ENCODE measurements at places on chromosomes 3 and 15.

DNA sequence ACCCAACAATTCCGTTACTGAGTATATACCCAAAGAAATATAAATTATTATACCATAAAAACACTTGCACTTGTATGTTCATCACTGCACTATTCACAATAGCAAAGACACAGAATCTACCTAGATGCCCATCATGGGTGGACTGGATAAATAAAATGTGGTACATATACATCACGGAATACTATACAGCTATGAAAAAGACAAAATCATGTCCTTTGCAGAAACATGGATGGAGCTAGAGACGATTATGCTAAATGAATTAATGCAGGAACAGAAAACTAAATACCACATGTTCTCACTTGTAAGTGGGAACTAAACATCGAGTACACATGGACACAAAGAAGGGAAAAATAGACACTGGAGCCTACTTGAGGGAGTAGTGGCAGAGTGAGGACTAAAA, 185.3 kb downstream of the PYDC2 start:
- DNase-seq, result no peak

DNA sequence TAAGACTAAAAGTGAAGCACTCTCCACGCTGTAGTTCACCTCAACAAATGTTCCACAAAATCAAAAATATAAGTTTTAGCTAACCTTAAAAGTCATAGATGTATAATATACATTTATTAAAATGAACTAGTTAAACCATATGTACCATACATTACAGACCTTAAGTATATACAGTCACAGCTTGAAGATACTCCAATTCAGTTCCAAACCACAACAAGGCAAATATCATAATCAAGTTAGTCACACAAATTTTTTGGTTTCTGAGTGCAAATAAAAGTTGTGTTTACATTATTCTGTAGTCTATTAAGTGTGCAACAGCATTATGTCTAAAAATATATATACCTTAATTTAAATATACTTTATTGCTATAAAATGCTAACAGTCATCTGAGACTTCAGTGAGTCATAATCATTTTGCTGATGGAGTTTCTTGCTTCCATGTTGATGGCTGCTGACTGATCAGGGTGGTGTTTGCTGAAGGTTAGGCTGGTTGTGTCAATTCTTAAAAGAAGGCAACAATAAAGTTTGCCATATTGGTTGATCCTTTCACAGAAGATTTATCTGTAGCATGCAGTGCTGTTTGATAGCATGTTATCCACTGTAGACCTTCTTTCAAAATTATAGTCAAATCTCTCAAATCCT, 736.7 kb downstream of the NSUN3 start:
- DNase-seq, result no peak

GRCh38 chr3:4956738-4957137, 22.5 kb upstream of the BHLHE40 start:
- DNase-seq, result no peak

- peak; percentile 6 for DNase-seq
These were observed 171.8 kb downstream of the FEZF2 start for GRCh38 chr3:62201438-62202035.

- DNase-seq, result peak; percentile 95
These were observed at the start of gene ATP13A3 for GRCh38 chr3:194486540-194487288. Gene ATP13A3 (minus strand): TSS chr3:194487002. CDS start chr3:194462190, 24,812 bp downstream.

- DNase-seq, result no peak
These were observed 17.1 kb downstream of the VIPR1 start for GRCh38 chr3:42519568-42519962.

GRCh38 chr3:55235416-55235815, 251.7 kb downstream of the WNT5A start:
- no peak for DNase-seq

DNA sequence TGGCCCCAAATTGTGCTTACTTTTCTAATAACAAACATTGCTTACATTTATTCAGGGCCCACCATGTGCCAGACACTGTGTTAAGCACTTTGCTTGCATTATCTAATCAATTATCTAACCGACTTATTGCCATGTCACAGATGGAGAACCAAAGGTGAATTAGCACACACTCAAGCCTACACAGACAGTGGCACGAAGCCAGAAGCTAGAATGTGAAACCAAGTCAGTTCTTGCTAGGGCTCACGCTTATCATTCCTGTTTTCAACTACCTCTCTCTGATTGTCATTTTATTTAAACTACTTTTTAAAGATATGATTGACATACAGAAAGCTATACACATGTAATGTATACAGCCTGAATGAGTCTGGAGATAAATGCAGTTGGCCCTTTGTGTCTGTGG, 215.7 kb upstream of the CFAP20DC start:
- no peak for DNase-seq

- no peak for DNase-seq
These were observed 335.8 kb upstream of the THRB start for GRCh38 chr3:24830230-24831152.

DNA sequence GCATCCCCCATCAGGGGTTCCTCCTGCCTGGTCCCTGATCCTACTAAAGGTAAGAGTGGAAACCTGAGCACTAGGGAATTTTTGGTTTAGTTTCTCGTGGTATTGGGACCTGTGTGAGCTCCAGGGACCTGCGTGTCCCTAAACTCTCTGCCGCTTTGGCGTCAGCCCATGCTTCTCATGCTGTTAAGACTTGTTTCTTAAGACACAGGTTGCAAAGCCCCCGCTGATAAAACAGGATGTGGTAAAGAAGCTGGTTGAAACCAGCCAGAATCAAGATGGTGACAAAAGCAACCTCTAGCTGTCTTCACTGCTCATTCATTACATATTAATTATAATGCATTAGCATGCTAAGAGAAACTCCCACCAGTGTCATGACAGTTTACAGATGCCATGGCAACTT, 64.6 kb downstream of the LYZL4 start:
- no peak for DNase-seq

GRCh38 chr3:120495809-120496208, 45.0 kb upstream of the FSTL1 start:
- no peak for DNase-seq

DNA sequence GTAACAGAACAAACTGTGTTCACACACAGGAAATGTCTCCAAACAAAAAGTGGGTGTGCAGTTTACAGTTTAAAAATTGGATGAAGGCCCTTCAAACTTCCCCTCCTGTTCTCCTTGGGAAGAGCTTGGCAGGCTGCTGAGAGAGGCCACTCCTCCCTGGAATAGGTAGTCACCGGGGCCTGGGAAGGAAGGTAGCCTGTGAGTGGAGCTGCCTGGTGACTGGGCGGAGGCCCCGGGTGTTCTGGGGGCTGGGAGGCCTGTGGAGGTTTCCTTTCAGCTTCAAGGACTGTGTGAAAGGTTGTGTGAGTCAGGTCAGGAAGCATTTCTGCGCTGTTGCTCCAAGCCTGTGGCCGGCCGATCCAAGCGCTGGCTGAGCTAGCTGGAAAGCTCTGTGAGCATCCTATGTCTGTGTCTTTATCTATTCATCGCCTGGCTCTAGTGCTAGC, 14.1 kb downstream of the SLCO3A1 start:
- DNase-seq, result no peak

DNA sequence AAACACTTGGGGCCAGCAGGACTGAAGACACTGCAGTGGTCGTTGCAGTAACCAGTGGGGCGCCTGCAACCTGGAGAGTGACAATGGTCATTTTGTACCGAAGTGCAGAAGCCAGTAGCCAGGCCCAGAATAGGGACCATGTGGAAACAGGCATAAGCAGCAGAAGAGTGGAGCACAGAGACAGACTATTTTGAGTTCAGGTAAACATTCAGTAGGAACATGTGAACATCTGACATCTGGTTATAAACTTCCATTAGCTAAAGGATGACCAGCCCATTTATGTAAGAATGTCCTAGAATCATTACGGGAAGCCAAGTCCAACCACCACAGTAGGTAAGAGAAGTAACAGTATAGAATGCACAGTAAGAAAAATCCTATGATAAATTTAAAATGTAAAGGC, 32.4 kb upstream of the TKT start:
- no peak for DNase-seq

DNA sequence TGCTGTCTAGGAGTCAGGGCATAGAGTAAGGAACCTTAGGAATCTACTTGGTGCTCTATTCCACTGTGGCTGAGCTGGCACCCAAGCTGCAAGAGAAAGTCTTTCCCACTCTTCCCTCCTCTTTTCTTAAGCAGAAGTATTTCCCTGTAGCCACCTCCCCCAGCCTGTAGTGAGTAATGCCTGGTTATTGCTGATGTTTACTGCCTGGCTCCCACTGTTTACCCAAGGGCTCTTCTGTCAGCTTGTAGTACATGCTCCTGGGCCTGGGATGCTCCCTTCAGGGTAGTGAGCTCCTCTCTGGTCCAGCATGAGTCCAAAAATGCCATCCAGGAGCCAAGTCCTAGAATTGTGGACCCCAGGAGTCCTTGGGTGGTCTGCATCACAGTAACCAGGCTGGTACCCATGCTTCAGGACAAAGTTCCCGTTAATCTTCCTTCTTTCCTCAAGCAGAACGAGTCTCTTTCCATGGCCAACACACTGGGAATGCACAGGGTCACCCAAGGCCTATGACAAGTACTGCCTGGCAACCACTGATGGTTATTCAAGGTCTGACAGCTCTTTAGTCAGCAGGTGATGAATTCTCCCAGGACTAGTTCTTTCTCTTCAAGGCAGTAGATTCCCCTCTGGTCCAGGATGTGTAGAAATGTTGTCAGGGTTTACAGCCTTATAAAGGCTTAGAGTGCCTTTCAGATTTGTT, 17.6 kb downstream of the GALK2 start:
- DNase-seq, result no peak

DNA sequence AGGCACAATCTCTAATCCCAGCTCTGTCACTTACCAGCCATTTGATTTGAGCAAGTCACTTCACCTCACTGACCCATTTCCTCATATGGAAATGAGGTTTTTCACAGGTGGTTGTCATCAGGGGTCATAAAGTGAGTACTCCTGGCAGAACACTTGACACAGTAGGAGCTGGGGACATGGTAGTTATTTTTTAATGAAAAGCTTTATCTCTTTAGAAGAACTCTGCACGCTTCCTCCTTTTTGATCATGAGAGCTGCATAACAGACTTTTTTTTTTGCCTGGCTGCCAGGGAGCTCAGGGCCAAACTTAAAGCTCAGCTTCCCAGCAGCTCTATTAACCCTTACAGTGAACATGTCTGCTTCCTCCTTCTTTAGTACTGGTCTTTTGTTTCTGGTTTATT, 8.4 kb downstream of the VWA5B2 start:
- DNase-seq, result no peak

- DNase-seq, result no peak
These were observed 8.2 kb downstream of the TRNT1 start for GRCh38 chr3:3134750-3135448.

- DNase-seq, result no peak
These were observed 46.8 kb downstream of the CMTM6 start for GRCh38 chr3:32455609-32456428.

DNA sequence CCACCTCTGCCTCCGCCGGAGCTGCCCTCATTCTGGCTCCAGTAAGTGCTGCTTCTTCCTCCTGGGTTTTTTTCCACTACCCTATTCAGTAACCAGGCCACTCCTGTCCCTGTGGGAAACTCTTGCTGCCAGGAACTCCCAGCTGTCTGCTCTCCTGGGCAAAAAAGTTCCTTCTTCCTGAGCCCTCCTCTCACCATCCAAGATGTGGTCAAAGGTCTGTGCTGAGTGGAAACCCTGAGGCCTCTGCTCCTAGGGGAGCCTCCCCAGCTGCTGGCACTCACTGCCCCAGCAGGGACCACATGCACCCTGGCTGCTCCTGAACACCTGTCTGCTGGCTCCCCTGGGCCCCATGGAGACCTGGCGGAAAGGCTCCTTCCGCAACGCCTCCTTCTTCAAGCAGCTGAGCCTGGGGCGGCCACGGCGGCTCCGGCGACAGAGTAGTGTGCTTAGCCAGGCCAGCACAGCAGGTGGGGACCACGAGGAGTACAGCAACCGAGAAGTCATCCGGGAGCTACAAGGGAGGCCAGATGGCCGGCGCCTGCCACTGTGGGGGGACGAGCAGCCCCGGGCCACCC, 454 bp downstream of the C15orf62 start:
- peak; percentile 18 for DNase-seq

DNA sequence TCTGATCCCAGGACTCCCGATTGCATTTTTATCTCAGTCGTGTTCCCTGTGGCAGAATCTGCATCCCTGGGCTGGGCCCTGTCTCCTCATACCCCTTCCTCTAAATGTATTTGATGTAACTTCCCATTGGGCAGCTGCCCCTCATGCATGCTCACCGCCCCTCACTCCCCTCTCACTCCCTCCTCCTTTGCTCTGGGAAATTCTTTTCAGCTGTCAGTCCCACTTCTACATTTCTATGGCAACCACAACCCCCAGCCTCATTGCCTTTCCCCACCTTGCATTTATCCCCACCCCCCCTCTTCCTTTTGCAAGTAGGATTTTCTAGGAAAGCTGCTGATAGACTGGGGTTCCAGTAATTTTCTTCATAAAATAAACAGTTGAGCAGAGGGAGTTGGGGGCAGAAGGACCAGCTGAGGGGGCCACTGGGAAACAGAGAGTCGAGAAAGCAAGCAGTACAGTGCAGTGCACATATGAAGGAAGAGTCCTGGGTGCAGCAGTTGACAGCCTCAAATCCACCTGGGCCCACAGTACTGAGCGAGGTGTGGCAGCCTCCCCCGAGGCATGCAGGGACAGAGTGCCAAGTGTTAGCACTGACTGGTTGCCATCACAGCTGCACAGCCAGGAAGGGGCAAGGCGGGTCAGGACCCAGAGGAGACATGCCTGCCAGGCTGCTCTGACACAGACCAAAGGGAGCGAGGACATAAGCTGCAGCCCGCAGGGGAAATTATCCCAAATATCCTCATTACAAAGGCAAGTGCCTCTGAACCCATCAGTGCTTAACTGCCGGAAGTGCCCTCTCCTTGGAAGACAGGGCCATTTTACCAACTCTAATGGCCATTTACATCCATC, 476.3 kb downstream of the EPHB1 start:
- DNase-seq, result peak; percentile 64

- no peak for DNase-seq
These were observed 143.6 kb downstream of the CD47 start for GRCh38 chr3:107947203-107947602.

- no peak for DNase-seq
These were observed 12.4 kb downstream of the OTOL1 start for GRCh38 chr3:161508852-161509477.

GRCh38 chr15:69951898-69952555, 145.7 kb downstream of the TLE3 start:
- DNase-seq, result no peak

DNA sequence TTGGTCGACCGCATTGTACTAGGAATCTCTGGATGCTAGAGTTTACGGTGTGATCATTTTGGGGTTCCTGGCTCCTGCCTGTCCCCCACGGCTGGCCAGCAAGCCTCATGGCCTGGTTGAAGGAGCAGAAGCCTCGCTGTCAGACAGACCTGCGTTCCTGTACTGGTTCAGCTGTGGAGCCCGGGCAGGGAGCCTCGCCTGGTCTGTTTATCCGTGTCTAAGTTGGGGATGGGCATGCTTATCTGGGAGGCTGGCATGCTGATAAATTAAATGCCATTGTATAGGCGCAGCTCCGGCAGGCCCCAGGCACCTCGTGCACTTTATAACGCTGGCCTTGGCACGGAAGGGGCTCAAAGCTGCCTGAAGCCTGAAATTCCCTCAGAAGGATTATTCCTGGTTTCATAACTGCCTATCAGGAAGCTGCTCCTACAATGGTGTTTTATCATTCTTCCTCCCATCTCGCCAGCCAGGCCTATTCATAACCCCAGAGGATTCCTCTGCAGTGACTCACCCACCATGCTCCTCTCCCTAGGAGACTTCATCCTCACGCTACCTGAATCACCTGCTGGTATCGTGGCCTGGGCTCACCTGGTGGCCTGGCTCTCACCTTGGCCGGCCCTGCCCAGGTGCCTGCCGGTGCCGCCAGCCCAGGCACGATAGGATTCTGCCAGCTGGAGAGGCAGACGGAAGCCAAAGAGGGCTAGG, 110.9 kb downstream of the ASB7 start:
- no peak for DNase-seq

- peak; percentile 28 for DNase-seq
These were observed 123.2 kb downstream of the RTP4 start for GRCh38 chr3:187491371-187491770.

Measured in NCI-H345 (cell line).